Inflammatory macrophage treated with lipopolysaccharide for 4 hours (primary cell): ENCODE measurements at places on chromosomes 5 and 9.
A peak's percentile ranks its signal among the peaks of the same experiment; 100 is the strongest.

DNA sequence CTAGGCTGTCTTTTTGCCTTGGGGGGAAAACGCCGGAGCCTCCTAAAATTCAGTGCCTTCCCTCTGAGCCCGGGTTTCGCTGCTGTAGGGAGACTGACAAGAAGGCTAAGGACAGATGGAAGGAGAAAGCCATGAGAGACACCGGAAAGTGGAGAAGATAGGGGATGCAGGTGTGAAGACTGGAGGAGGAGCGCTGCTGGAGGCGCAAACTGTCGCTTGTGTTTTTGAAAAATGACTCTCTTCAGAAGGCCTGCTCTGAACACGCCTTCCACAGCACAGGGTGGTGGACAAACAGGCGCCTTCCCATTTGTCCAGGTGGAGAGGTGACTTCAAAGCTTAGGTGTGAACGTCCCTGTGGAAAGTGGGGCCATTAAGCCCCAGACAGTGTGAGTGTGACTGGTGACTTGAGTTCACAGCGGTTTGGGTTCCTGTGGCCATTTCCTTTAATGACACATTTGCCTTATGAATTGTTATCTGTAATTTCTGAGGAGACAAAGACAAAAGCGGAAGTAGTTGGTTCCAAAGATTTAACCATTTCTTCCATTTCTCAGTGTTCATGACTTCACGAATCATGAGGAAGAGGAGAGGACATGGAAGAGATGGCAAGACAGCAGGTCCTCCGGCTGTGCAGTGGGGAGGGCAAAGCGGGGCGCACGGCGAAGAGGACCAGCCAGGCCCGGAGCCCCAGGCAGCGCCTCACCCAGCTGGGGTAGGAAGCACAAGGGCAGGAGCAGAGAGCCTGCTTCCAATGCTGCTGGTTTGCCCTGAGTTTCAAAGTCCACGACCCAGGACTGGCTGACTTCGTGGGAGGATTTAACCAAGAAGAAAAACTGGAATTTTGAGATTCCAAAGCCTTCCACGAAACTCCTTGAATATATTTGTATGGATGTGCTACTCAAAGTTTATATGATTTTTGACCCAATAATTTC is 27.8 kb upstream of the SEMA4D start:
- DNase-seq, result peak; percentile 81

- DNase-seq, result no peak
Measured at GRCh38 chr5:68141494-68141893, 74.1 kb upstream of the PIK3R1 start.

DNA sequence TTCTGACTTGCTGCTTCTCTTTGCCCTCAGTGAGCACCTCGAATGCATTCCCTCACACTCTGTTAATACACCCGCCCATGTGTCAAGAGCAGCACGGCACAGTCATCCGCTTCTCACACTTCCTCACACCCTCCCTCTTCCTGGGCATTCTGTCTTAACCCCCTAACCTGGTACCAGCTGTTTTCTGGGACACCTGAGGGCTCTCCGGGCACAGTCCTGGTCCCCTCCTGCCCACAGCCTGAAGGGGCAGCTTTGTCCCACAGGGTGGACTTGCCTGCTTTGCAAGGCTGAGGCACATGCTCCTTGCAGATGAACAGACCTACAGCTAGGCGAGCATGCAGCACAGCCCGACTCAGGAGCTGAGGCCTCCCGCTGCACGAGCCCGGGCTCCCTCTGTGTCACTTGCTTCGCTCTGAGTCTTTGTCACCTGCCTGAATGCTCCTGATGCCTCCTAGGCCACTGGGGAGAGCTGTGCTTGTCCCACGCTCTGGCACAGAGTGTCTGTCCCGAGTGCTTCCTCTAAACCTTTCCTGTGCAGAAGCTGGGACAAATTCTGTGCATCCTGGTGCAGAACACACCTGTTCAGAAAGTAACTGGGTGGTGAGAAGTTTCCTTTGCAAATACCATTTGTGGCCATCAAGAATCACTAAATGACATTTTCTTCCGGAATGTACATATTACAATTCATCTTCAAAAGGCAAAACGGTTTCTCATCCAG is 47.8 kb downstream of the AHRR start:
- DNase-seq, result peak; percentile 37

DNA sequence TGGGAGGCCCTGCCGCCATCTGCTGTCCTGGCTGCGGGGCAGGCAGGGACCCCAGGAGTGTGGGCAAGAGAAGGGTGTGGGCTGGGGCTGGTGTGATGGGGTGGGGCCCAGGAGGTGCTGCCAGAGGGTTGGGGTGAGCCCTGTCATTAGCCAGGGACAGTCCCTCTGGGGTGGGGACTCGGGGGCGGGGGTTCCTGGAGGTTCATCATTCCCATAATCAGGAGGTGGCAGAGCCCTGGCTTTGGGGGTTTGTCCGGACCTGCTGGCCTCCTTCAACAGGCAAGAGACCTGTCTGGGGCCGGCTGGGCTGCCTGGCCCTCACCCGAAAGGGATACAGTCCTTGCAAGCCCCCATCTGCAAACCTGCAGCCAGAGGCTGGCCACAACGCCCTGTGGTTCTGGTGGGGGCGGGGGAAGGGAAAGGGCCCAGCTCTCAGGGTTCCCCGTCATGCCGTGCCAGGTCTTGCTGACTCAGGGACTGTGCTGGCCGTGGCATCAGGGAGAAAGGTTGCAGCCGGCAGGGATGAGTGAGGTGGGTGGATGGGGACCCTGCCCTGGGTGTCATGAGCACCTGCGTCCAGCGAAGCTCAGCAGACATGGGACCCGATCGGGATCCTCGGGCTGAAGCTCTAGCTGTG is 65.2 kb downstream of the MRPL36 start:
- DNase-seq, result no peak

- no peak for DNase-seq
Measured at GRCh38 chr9:38284588-38285051, 107.9 kb upstream of the ALDH1B1 start.

DNA sequence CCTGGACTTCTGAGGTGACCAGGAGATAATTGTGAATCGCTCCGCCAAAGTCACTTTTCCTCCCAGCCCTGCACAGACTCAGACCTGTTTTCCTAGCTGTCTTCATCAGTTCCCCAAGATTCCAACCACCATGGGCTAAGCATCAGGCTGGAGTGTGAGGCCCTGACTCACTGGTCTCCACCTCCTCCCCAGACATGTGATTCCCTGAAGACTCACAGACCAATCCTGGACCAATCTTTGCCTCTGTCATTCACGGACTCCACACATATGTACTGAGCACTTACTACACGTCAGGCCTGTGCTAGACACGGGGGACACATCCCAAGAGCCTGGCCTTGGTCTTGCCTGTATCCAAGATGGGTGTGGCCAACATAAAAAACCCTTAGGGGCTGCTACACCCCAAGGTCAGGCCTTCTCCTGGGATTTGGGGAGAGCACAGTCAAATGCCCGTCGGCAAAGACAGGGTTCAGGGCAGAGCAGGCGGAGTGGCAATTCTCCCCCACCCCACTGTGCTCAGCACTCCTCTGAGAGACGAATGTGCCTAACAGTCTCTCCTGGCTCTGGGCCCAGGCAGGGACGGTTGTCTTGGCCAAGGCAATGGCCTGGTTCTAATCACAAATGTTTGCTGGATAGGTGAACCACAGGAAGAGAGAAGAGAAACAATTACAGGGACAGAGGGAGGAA is 11.9 kb downstream of the EEIG1 start:
- DNase-seq, result no peak

- DNase-seq, result no peak
Measured at GRCh38 chr5:154948313-154948712, 7.4 kb downstream of the MRPL22 start.

DNA sequence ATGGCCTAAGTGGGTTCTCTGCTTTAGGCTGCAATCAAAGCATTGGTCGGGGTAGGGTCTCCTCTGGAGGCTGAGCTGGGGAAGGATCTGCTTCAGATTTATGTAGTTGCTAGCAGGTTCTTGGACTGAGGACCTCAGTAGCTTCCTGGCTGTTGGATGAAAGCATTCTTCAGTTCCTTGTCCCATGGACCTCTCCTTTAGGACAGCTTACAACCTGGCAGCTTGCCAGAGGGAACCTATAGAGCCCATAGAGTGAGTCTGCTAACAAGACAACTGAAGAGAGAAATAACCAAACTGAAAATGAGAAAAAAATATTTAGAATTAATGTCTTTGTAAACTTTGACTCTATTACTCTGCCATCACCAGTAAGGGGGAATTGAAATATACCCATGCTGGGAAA is 12.4 kb downstream of the MRPS30 start:
- no peak for DNase-seq

DNA sequence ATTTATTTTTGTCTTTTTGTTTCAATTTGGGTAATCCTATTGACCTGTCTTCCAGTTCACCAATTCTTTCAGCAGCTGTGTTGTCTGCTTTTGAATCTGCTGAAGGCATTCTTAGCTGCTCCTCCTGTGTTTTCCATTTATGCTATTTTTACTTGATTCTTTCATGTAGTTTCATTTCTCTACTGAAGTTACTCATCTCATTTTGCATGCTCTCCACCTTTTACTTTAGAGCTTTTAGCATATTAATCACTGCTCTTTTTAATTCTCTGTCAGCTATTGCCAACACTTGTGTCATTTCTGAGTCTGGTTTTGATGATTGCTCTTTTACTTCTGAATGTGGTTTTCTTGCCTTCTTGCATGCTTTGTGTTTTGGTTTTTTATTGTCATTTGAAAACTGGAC is 496.0 kb upstream of the CLINT1 start:
- DNase-seq, result peak; percentile 13

DNA sequence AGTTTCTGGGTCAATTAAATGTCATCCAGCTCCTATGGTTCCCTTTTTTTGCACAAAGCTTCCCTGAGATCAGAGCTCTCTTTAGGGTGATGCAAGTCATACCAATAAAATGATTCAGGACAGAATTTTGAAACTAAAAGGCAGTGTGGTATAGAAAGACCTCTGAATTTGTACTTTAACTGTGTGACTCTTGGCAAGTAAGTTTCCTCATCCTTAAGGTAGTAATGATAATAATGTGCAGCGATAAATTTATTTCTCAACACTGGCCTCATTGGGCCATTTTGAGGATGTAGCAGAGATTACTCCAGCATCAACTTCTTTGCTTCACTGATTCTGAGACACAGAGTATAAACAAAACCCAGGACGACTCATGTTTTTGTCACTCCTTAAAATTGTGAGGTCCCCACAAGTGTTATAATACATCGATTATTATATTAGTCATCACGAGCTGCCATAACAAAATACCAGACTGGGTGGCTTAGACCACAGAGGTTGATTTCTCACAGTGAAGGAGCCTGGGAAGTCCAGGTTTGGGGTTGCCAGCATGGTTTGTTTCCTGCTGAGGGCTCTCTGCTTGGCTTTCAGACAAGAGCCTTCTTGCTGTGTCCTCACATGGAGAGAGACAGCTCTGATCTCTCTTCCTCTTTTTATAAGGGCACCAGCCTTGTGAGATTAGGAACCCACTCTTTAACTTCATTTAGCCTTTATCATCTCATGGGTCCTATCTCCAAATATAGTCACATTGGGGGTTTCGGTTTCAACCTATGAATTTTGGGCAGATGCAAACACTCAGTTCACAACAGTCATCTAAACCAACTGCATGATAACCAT is 293.0 kb downstream of the ZNF608 start:
- DNase-seq, result no peak

GRCh38 chr9:28600226-28600625 is 1026.9 kb upstream of the C9orf72 start:
- no peak for DNase-seq

GRCh38 chr5:31563216-31563615 is 31.1 kb downstream of the C5orf22 start:
- DNase-seq, result no peak

DNA sequence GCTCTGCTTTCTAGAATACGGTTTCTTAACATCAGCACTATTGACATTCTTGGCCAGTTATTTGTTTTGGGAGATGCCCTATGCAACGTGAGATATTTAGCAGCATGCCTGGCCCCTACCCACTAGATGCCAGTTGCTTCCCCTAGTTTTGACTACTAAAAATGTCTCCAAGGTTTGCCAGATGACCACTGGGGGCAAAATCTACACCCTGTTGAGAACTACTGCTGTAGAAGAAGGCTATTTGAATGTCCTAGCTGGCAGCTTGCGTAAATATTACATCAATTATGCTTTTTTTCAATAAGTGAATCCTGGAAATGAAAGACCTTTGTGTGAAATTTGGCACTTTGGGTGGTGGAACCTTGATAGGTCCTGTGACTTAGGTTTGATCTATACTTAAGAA is 5.0 kb downstream of the NCBP1 start:
- no peak for DNase-seq

DNA sequence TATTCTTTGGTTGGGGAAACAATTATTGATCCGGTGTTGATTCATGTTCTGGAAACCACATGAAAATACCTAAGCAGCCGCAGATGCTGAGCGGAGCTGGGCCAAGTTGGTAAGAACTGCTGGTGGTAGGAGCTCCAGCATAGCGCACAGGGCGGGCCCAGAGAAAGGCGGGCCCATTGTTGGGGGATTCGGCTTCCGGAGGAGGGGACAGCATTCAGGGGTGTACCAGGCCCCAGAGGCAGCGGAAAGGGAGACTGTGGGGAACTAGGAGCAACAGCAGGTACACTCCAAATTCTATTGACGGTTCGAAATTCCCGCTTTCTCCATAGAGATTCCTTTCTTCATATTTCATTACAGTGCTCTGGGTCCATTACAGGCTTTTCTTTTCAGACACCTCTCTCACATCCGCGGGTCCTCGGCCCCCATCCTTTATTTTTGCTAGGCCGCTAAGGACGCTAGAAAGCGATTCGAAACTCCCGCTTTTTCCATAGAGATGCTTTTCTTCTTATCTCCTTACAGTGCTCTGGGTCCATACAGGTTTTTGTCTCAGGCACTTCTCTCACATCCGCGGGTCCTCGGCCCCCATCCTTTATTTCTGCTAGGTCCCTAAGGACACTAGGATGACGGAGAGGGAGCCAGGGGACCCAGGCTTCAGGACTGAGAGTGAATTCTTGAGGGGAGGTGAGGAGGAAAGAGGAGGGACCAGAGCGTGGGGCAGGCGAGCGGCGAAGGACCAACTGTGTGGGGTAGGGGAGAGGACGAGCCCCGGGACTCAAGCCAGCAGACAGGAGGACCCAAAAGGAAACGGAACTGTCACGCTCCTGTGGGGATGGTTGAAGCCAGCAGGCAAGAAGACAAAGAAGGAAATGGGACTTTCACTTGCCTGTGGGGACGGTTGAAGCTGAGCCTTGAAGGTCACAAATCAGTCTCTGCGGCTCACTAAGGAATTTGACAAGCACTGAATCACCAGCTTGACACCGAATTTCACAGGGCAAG is at the start of gene CCDC152:
CCDC152 (plus strand) TSS at position 213 of the 996 bp plus-strand sequence. CDS start 2,304 bp downstream, outside the sequence.
- DNase-seq, result peak; percentile 63

GRCh38 chr5:153565822-153566221 is 75.4 kb downstream of the GRIA1 start:
- no peak for DNase-seq
